ENCODE measurements at places on chromosomes 11 and 22. TPM values are rescaled to one million over a fixed set of nuclear protein-coding genes. Genes with fewer than 3 reads are reported as not detected.

Gene FERMT3
- 16.6 TPM for total RNA-seq

Gene TENM4
- not detected for total RNA-seq

DNA sequence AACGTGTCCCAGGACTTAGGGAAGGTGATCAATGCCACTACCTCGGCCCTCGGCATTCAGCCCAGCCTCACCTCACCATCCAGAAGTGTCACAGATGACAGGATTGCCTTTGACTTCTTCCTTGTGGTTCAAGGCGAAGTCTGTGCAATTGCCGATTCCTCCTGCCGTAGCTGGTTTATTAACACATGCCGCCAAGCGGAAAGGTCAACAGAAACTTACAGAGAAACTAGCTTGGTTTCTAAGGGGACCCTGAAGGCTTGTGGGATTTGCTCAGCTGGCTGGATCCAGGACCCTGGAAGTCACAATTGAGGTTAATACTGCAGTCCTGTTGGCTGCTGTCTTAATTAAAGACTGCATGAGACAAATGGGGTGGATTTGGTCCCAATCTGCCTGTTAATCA is 65.6 kb downstream of the SHANK2 start:
- no peak for DNase-seq

- DNase-seq = peak; percentile 21
Observed at GRCh38 chr11:2990617-2991451, 1.3 kb downstream of the NAP1L4 start.

- no peak for DNase-seq
Observed at GRCh38 chr11:122646549-122647340, 8.8 kb upstream of the UBASH3B start.

Data from Calu3 (cell line).